ENCODE measurements at places on chromosomes 2 and 18.

DNA sequence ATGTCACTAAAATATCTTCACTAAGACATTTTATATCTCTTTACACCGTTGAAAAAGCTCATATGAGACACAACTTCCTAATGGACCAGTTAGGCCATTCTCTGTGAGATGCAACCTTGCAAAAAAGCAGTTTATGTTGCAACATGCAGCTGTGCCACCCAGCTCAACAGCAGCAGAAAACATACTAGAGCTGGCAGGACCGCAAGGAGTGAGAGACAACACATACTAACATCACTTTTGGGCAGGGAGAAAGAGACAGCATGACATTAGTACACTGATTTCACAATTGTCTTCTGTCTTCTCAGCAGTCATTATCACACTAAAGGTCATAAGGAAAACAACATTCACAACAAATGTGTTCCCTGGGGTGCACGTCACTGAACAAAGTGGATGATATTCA lies 122.9 kb downstream of the EPB41L3 start:
- H3K4me1 ChIP-seq = no peaks in the 10 kb centered on the region
- H3K27ac ChIP-seq = no peak overlapping the region
- DNase-seq = no peak
- H3K36me3 ChIP-seq = no peaks in the 10 kb centered on the region
- no peak overlapping the region for H3K4me3 ChIP-seq
- H3K27me3 ChIP-seq = peaks cover 1% of the 10 kb centered on the region

DNA sequence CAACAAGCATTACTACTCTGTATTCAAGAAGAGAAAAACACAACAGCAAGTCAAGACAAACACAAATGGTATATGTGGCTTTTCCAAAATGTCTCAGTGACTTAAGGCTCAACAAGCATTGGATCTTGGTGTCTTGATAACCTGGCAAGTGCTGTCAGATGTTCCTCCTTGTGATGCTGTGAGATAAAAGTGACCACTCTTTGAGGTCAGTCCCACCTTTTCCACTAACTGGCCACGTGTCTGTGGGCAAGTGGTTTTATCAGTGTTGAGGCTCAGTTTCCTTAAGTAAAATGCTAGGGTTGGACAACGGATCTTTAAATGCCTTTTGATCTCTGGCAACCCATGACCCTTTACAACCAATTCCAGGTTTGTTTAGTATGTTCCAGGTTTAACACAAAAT lies 98.7 kb downstream of the BCL2 start:
- peaks cover 84% of the 10 kb centered on the region for H3K4me1 ChIP-seq
- H3K27me3 ChIP-seq = no peaks in the 10 kb centered on the region
- peaks cover 86% of the 10 kb centered on the region for H3K36me3 ChIP-seq
- no peak overlapping the region for H3K27ac ChIP-seq

GRCh38 chr2:108226564-108226963 lies 13.2 kb upstream of the SULT1C3 start:
- no peak for DNase-seq
- H3K36me3 ChIP-seq = no peaks in the 10 kb centered on the region
- H3K27me3 ChIP-seq = no peaks in the 10 kb centered on the region

DNA sequence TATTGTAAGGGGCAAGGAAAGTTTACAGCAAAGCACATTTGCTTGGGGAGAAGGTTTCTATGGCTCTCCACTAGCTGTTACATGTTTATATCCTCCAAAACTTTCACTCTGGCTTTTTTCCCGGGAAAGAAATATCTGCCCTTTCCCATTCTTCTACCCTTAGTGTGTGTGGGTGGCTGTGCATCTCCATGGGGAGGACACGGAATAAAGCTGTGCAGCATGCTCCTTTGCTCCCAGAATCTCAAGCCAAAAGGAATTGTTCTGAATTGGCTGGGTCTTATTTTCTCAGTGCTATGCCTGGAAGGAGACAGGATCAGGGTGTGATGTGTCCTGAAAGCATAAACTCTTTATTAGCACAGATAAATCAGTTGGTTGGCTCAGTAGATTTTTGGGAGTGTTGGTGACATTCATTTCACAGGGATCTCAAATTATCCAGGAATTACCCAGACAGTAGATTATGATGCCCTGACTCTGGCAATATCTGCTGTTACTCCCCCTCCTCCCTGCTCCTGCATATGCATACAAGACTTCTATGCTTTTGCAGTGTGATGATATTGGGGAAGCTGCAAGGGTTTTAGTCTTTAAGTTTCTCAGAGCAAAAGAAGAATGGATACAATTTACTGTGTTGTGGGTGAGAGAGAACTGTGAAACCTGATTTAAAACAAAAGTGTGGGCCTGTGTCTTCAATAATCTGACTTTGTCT lies 63.1 kb downstream of the PARD3B start:
- DNase-seq = no peak
- no peak overlapping the region for H3K27ac ChIP-seq
- no peaks in the 10 kb centered on the region for H3K4me1 ChIP-seq

GRCh38 chr2:33241581-33241980 lies 234.9 kb upstream of the RASGRP3 start:
- no peaks in the 10 kb centered on the region for H3K36me3 ChIP-seq
- DNase-seq = no peak
- no peaks in the 10 kb centered on the region for H3K4me1 ChIP-seq
- peaks cover 13% of the 10 kb centered on the region for H3K27me3 ChIP-seq
- H3K27ac ChIP-seq = no peak overlapping the region

- H3K27me3 ChIP-seq = no peaks in the 10 kb centered on the region
- H3K4me3 ChIP-seq = no peak overlapping the region
- no peak for DNase-seq
- peaks cover 6% of the 10 kb centered on the region for H3K4me1 ChIP-seq
- no peak overlapping the region for H3K27ac ChIP-seq
- H3K36me3 ChIP-seq = peaks cover 11% of the 10 kb centered on the region
Measured at GRCh38 chr2:200350850-200351285, 44.4 kb downstream of the SPATS2L start.

DNA sequence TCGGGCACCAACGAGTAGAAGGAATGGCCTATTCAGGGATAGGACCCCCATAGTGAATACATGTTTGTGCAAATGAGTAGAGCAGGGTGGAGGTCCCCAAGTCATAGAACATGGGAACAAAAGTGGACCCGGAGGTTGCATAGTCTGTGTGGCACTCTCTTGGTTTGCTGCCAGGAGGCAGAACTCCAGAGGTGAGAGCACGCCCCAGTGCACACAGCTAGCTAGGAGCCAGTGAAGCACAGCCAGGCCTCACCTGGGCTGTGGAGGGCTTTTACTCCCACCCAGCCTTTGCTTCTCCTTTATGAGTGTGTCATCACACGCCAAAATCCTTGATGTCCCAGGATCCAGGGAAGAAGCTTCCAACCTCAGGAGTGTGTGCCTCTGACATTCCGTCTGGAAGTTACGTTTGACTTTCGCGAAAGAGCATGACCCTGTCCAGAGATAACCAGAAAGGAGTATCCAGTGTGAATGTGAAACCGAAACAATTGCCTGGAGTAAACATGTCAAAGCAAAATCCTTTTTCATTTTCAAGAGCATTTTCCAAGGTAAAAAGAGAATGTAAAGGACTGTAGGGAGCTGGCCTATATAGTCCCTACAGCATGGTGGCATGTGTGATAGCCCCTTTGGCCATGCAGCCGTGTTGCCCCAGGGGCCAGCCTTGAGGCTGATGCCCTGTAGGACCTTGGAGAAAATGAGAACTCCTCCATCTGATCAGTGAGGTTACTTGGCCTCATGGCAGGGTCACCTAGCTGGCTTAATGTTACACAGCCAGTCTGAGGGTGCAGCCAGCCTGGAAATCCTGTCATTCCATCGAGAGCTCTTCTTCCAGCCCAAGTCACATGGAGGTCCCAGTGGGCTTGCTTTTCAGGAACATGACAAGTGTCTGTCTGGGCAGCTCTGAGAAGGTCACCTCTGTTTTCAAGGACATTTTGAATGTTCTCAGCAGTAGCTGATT lies 8.8 kb downstream of the TRIB2 start:
- peaks cover 80% of the 10 kb centered on the region for H3K36me3 ChIP-seq
- peaks cover under 1% of the 10 kb centered on the region for H3K27me3 ChIP-seq
- no peak overlapping the region for H3K27ac ChIP-seq
- no peak overlapping the region for H3K4me3 ChIP-seq
- peaks cover 78% of the 10 kb centered on the region for H3K4me1 ChIP-seq

DNA sequence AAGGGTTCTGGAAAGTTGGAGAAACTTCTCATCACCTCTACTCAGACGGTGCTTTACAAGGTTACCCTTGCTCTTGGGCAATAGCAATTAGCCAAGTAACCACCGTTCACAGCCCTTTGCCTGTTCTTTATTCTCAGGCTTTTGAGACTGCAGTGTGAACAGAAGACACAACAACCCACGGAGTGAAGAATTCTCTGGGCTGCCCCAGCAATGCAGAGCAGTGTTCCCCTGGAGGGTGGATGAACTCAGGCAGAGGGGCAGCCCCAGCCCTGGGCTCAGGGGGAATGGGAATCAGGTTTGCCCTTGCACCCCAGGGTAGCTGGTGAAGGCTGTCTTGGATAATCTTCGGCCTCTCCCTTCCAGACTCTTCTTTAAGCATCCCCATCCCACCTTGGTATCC lies 69.1 kb downstream of the MCFD2 start:
- DNase-seq = no peak
- H3K27ac ChIP-seq = no peak overlapping the region
- peaks cover 20% of the 10 kb centered on the region for H3K27me3 ChIP-seq
- no peak overlapping the region for H3K4me3 ChIP-seq
- H3K4me1 ChIP-seq = no peaks in the 10 kb centered on the region

DNA sequence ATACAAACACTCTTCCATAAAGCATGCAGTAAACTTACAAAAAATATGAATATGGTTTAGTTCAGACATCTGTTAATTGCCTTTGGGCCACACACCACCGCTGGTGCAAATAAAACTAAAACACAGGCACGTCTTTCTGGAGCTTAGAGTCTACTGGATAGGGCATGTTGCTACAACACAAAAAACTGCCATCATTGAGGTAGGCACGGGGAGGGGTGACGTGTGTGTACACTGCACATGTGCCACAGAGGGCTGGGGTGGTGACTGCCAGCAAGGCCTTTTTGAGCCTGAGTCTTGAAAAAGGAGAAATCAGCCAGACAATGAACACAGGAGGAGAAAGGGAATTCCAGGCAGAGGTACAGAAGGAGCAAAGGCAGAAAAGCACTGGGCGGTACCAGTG lies 5.1 kb downstream of the SERPINE2 start:
- peaks cover 21% of the 10 kb centered on the region for H3K36me3 ChIP-seq
- peaks cover 8% of the 10 kb centered on the region for H3K27me3 ChIP-seq
- no peak for DNase-seq

- DNase-seq = no peak
- no peak overlapping the region for H3K27ac ChIP-seq
- no peaks in the 10 kb centered on the region for H3K36me3 ChIP-seq
- H3K4me1 ChIP-seq = peaks cover 21% of the 10 kb centered on the region
- no peak overlapping the region for H3K4me3 ChIP-seq
- H3K27me3 ChIP-seq = peaks cover 53% of the 10 kb centered on the region
Measured at GRCh38 chr18:76658627-76659026, 163.6 kb upstream of the ZNF516 start.

DNA sequence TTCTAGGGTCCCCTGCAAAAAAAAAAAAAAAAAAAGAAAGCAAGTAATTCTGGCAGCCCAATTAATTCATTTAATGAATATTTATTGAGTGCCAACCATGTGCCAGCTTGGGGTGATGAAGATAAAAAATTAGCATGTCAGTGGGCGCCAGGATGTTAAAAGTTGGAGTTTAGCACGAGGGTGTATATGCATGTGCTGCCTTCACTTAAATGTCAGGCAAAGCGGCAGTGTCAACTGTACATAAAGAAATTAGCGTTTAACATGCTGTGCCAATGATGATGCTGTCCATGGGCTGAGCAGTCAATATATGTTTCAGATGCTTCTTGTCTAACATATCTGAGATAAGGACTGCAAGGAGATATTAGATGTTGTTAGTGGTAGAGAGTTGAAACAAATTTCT lies 49.5 kb downstream of the ASAP2 start:
- H3K4me1 ChIP-seq = no peaks in the 10 kb centered on the region
- H3K27ac ChIP-seq = no peak overlapping the region
- H3K36me3 ChIP-seq = no peaks in the 10 kb centered on the region
- no peaks in the 10 kb centered on the region for H3K27me3 ChIP-seq
- no peak overlapping the region for H3K4me3 ChIP-seq

GRCh38 chr2:218991674-218992168 lies 1.5 kb downstream of the CRYBA2 start:
- peaks cover 82% of the 10 kb centered on the region for H3K27me3 ChIP-seq
- H3K27ac ChIP-seq = no peak overlapping the region
- DNase-seq = no peak
- H3K36me3 ChIP-seq = no peaks in the 10 kb centered on the region
- peaks cover 2% of the 10 kb centered on the region for H3K4me1 ChIP-seq

- H3K27ac ChIP-seq = no peak overlapping the region
- H3K4me3 ChIP-seq = no peak overlapping the region
- H3K4me1 ChIP-seq = peaks cover 1% of the 10 kb centered on the region
- H3K27me3 ChIP-seq = peaks cover 2% of the 10 kb centered on the region
- H3K36me3 ChIP-seq = peaks cover 9% of the 10 kb centered on the region
Measured at GRCh38 chr2:241894056-241894641, 24.6 kb downstream of the RTP5 start.

- DNase-seq = no peak
- no peaks in the 10 kb centered on the region for H3K4me1 ChIP-seq
- no peak overlapping the region for H3K27ac ChIP-seq
- no peaks in the 10 kb centered on the region for H3K27me3 ChIP-seq
- no peak overlapping the region for H3K4me3 ChIP-seq
- no peaks in the 10 kb centered on the region for H3K36me3 ChIP-seq
Measured at GRCh38 chr2:67208887-67209500, 188.1 kb upstream of the ETAA1 start.

DNA sequence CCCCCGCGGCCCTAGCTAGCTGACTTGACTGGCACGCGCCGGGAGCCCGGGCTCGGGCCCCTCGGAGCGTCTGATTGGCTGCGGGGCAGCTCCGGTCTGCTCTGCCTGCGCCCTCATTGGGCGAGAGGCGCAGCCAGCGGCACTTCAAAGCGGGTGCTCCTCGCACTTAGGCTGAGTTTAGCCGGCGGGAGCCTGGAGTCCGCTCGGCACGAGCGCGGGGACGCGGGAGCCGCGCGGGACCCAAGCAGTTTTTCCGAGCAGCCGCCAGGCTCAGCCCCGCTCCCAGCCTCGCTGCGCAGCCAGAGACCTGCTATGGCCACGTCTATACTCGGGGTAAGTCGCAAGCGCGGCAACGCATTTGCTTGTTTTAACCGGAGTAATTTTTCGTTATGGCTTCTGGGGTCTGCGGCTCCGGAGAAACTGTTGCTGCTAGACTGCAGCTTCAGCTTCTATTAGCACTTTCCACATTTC lies at the start of gene SP9:
Gene SP9 (plus strand): TSS at position 174 of the 471 bp plus-strand sequence. CDS start 139 bp downstream, at position 313.
- H3K4me3 ChIP-seq = peak within 1 kb of the TSS; percentile 45
- no peak for DNase-seq
- H3K36me3 ChIP-seq = no peaks in the 10 kb centered on the region
- H3K4me1 ChIP-seq = peaks cover 25% of the 10 kb centered on the region
- H3K27ac ChIP-seq = peak within 1 kb of the TSS; percentile 55

DNA sequence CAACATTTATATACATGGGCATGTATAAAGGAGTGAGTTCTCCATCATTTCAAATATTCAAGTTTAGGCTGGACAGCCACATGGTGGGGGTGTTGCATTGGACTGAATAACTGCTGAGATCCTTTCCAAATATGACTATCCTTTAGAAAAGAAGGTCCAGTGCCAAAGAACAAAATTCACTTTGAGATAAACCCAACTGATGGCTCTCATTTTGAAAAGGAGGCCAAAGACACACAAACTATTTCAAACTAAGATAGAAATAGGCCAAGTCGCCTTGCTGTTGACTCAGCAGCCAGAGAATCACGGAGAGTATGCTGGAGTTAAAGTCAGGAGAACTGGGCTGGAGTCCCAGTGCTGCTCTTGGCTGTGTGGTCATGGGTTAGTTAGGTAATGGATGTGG lies 204.5 kb upstream of the LRATD1 start:
- no peak overlapping the region for H3K27ac ChIP-seq
- H3K27me3 ChIP-seq = no peaks in the 10 kb centered on the region
- DNase-seq = no peak
- H3K4me1 ChIP-seq = no peaks in the 10 kb centered on the region
- no peak overlapping the region for H3K4me3 ChIP-seq

GRCh38 chr2:197198890-197199289 lies 111.7 kb downstream of the ANKRD44 start:
- H3K4me3 ChIP-seq = peak overlapping the region; percentile 86
- peaks cover 49% of the 10 kb centered on the region for H3K36me3 ChIP-seq
- peaks cover 80% of the 10 kb centered on the region for H3K4me1 ChIP-seq
